ENCODE measurements at places on chromosomes 3 and 15.

DNA sequence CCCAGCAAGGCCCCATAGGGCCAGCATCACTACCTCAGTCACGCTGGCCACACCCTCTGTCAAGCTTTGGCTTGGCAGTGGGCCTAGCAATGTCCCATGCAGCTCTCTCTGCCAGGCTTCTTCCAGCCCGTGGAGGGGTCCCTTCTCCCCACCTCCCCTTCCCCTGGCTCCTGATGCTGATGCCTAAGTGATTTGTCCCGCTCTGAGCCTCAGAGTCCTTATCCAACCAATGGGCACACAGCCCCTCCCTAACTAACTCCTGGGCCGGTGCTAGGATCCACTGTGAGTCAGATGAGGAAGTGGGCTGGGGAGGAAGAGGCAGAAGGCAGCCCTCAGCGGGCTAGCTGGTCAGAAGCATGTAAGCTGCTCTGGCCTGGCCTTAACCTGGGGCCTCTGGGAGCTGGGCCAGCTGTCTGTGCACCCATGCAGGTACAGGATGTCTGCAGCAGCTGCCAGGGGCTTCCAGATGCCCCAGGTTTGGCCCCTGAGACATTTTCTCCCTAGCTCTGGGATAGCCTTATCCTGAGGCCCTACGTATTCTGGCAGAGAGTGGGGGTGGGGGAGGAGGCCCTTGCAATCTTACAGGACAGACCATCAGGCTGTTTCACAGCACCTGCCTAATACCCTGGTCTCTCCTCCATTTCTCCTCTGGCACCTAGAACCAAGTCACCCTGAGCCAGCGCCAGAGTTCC is 740 bp upstream of the ZBTB47 start:
- DNase-seq, result no peak

- no peak for DNase-seq
Measured at GRCh38 chr3:37736624-37737023, 125.1 kb upstream of the CTDSPL start.

GRCh38 chr3:52529376-52530333 is 4.0 kb downstream of the NT5DC2 start:
- no peak for DNase-seq

DNA sequence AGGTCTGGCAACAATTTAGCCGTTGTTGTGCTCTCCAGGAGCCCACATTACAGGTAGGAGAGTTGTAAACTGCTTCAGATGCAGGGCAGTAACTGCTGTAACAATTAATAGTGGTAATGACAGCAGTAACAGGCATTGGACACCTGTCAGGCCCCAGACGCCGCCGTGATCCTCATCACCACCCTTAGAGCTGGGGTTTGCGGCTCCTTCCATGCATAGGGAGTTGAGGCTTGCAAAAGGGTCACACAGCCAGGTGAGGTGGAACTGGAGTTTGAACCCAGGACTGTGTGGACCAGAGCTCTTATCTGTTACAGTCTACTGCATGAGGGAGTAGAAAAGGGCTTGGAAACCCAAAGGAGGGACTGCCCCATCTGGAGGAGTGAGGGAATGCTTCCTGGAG is 26.8 kb upstream of the NR2C2 start:
- no peak for DNase-seq

- DNase-seq, result peak; percentile 14
Measured at GRCh38 chr15:72532991-72533601, 59.0 kb downstream of the ARIH1 start.

GRCh38 chr3:144511346-144511745 is 539.7 kb downstream of the DIPK2A start:
- no peak for DNase-seq

GRCh38 chr3:72941245-72941644 is 53.4 kb downstream of the GXYLT2 start:
- DNase-seq, result no peak

GRCh38 chr3:194103505-194103904 is 32.4 kb upstream of the HES1 start:
- DNase-seq, result peak; percentile 31

DNA sequence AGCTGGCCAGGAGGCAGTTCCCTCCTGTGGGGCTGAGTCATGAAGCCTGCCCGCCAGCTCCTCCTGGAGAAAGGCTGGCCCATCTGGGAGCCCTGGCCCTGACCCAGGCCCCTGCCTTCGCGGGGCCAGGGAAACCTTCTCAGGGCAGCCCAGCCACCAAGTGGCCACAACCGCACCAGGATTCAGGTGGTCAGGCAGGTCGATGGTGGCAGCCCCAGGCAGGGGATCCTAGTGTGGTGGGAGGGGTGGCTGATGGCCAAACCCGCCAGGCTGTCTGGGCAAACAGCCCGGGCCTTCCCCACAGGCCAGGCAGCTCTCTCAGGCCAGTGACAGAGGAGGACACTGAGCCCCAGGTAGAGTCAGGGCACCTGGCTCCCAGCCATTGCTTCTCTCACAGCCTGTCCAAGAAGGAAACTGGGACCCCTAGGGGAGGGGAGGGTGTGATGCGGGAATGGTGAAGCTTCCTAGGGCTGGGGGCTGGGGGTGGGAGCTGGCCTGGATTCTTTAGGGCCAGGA is 1.2 kb downstream of the TWF2 start:
- no peak for DNase-seq

GRCh38 chr15:99486371-99487336 is 79.1 kb upstream of the MEF2A start:
- DNase-seq, result no peak
